Anterior cingulate cortex (tissue), 58 donors: ENCODE measurements at places on chromosomes 12 and 14.

DNA sequence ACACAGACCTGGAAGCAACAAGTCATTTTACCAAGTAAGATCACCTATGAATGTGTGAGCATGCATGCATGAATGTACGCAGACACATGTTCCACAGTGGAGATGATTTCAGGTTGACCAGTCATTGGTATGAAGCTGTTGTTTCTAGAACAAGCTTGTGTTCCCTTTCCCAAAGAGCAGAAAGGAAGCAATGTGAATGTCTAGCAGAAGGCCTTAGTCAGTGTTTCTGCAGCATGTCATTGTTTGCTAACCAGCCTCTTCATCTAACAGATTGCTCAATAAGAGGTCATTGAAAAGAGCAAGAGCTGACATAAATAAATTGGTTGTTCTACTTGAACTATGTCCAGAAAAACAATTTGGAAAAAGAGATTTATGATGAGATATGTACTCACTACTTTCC, 191.4 kb downstream of the PLCZ1 start:
- no peak for DNase-seq

DNA sequence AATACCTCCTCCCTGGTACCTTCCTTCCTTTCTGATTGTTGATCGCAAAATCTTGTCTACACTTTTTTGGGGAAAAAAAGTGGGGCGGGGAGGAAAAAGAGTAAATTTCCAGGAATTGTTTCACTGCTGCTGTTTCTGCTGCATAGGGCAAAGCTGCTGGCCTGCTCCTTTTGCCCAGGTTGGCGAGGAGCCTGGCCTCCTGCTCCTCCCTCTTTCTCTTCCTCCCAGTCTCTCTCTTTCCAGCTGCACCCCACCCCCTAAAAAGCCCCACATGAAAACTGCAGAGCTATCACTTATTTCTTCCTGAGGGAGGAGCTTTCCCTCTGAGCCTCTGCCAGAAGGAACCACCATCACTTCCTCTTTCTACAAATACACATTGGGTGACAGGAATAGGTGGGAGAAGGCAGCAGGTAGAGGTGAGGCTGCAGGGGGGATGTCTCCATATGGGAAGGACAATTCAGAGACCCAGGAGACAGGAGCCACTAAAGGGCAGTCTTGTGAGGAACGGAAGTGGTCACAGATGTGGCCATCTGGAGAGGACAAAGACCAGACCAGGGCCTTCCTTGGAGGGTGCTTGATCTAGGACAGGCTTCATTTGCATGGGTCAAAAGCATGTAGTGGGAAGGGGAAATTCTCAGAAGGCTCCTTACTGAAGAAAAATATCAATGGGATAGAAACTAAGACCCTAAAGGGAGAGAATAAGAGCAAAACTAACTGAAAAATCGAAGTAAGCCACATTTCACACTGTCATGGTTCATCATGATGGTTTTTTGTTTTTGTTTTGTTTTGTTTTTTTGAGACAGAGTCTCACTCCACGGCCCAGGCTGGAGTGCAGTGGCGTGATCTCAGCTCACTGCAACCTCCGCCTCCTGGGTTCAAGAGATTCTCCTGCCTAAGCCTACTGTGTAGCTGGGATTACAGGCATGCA, 14.8 kb downstream of the ZBTB39 start:
- no peak for DNase-seq

GRCh38 chr12:11130382-11130781, 4.1 kb downstream of the TAS2R30 start:
- DNase-seq, result no peak

DNA sequence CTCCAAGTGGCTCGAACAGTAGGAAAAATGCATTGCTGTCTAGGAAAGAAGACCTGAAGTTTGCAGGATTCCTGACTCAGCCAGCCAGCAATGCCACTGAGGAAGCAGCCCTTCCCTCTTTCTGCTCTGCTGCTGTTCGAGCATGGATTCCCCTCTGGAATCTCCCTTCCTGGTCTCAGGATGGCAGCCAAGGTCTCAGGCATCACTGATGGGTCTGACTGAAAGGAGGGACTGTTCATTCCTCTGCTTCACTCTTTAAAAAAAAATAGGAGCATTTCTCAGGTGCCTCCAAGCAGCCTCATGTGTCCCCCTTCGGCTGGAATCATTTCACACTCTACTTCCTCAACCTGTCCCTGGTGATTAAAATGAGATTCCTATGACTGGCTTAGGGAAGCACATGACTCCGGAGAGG, 62.4 kb downstream of the SLC15A4 start:
- no peak for DNase-seq

- DNase-seq, result no peak
Measured at GRCh38 chr14:82239223-82239622, 705.6 kb upstream of the SEL1L start.

DNA sequence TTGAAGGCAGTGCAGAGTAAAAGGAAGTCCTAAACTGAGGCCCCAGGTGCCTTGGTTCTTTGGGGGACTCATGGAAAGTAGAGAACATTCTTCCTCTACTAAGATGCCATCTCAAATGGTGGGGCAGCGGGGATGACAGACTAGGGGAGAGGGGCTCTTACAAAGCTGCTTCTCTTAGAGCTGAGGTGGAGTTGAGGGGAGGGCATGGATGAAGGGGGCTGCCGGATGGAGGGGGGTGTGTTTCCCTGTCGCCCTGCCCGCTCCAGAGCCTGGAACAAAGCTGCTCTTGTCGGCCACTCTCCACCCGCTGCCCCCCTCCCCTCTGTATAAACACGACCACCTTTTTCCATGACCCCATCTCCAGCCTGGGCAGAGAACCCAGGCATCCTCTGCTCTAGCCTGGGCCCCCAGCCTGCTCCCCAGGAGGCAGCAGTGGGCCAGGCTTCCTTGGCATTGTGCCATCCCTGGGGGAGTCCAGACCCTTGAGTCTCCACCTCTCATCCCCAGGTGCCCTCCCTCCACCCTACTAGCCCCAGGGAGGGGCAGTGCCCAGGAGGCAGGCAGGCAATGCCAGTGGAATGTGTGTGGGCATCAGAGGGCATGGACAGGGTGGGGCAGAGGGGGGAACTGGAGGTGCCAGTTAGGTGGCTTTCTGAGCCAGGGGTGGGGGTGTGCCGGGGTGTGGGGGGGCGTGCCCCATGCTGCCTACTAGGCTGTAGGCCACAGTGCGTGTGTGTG, 1.7 kb downstream of the RARG start:
- no peak for DNase-seq

DNA sequence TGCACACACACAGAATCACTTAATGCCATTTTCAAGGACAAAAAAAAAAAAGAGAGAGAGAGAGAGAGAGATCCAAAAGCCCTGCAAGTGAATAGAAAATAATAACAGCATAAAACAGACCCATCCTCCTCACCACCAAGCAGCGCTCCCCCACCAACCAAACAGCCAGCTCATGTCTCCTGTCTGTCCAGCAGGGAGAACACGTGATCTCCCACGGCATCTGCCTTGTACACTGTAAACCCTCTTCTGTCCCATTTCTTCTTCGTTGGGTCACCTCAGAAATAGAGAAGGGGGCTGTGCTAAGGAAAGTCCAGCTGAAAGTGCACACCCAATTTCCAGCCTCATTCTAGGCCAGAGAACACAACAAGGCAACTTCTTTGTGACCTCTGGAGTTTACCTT, 222.5 kb downstream of the EXOC5 start:
- DNase-seq, result no peak

DNA sequence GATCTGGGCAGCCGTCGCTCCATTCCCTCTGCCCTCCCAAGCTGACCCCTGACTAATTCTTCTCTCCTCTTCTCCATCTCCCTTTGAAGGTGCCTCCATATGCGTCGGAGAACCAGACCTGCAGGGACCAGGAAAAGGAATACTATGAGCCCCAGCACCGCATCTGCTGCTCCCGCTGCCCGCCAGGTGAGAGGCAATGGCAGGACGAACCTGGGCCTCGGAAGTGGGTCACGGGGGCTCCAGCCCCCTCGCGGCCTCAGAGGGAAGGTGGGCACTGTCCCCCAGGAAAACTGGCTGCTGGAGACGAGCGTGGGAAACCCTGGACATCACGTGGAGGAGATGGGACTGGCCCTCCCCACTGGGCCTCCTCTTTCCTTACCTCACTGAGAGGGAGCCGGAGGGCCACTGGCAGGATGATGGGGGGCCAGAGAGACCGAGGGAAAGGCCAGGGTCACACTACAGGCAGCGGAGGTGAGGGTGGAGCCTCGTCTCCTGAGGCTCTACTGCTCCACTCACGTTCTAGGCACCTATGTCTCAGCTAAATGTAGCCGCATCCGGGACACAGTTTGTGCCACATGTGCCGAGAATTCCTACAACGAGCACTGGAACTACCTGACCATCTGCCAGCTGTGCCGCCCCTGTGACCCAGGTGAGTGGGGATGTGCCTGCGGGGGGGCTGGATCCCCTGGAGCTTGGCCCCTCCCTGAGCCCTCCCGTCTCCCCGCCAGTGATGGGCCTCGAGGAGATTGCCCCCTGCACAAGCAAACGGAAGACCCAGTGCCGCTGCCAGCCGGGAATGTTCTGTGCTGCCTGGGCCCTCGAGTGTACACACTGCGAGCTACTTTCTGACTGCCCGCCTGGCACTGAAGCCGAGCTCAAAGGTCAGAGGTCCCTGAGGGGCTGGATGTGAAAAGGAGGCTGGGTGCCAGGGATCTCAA, 806 bp downstream of the LTBR start:
- DNase-seq, result no peak

DNA sequence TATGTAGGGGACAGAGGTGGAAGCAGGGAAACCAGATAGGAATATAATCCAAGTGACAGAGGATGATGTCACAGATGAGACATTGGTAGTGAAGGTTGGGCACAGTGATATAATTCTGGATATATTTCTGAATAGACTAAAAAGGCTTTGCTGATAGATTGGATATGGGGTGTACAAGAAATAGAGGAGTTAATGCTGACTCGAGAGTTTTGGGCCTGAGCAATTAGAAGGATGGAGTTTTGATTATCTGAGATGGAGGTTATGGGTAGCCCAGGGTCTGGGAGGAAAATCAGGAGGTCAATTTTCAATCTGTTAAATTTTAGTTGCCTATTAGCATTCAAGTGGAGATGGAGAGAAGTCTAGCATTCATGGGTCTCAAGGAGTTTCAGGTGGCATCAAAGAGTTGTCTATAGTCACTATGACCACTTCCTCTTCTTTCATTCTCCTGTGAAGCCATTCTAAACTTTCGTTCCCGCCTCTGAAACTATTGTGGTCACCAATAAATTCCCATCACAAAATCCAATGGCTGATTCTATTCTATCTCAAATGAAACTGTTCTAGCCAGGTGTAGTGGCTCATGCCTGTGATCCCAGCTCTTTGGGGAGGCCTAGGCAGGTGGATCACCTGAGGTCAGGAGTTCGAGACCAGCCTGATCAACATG, 10.6 kb upstream of the ANO6 start:
- DNase-seq, result no peak

- DNase-seq, result no peak
Measured at GRCh38 chr12:10503460-10503859, 2.2 kb upstream of the EIF2S3B start.

DNA sequence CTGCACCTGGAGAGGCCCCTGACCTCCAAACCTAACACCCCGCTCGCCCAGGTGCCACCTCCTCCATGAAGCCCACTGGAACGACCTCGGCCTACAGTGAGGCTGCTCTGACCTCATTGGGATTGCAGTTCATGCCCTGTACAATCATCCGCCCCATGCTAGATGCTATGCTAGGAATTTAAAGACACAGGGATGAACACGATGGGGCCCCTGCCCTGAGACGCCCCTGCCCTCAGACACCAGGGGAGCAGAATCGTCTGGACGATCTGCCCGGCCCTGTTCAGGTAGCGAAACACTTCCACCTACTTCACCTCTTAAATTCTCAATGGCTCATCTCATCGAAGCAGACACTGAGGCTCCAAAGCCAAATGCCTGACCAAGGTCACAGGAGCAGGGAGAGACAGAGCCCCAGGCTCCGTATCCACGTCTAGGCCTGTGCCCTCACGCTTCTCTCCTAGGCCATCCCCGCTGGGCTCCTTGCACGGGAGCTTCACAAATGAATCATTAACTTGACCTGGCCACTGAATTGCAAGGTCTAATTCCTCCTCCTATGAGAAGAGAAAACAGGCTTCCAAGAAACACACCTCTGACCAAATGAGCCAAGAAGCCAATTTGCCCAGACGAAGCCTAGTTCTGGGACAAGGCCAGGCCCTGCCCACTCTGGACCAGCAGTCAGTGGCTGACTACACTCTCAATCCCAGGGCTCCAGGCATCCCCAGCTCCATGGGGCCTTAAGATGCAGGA, 35.2 kb downstream of the SCARB1 start:
- no peak for DNase-seq

GRCh38 chr14:44626423-44626822, 119.3 kb upstream of the FSCB start:
- DNase-seq, result no peak

- DNase-seq, result no peak
Measured at GRCh38 chr12:49108958-49109404, 1.7 kb downstream of the LMBR1L start.

- no peak for DNase-seq
Measured at GRCh38 chr12:115519887-115520286, 757.6 kb downstream of the MED13L start.

DNA sequence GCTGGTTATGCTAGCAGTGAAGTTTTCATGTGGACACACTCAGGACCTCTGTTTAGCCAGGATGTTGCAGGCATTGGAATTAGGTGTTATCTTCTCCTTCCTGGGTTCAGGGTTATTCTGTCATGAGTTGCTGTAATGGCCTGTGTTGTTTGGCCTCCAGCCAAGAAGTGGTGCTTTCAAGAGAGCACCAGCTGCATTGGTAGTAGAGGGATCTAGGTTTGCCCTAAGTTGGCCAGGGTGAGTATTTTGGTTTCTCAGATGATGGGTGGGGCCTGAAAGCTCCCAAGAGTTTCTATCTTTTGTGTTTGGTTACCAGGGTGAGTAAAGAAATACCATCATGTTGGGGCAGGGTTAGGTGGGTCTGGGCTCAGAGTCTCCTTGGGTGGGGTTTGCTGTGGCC, 2.7 kb upstream of the GZMH start:
- DNase-seq, result no peak

DNA sequence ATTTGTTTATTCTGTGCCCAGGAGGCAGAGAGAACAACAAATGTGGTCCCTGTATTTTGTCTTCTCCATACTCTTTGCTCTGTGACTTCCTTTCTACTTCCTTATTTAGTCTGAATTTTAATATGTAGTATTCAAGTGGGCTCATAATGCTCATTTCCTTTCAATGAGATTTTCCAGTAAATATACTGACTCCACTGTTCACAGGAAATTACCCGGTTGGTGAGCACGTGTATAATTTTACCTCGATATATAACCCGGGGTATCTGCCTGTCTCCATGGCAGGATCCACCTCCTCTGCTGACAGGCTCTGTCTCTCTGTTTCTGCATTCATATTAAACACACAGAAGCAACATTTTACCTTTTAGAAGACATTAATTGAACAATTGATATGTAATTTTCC, 166.0 kb downstream of the SLC38A4 start:
- DNase-seq, result no peak

DNA sequence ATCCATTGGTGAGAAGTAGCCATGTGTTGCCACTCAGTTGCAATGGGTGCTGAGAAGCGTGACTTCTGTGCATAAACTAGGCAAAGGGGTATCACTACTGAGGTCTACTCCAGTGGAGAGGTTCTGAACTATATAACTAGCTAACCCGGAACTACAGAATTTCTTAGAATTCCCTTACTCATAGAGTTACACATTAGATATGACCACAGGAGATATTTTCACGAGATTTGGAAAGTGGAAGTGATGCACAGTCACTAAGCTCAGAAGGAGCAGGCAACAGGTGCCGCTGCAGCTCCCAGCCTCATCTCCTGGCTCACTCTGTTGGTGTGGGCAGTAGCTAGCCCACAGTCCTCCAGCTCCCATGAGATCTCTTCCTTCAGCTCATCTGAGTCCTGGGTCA, 136.6 kb downstream of the SSPN start:
- DNase-seq, result no peak

GRCh38 chr14:102633906-102634595, 41.6 kb downstream of the RCOR1 start:
- DNase-seq, result no peak

GRCh38 chr14:33569821-33570687, 380.8 kb downstream of the EGLN3 start:
- DNase-seq, result no peak
